ENCODE measurements at places on chromosomes 16 and 17. TPM values are rescaled to one million over a fixed set of nuclear protein-coding genes. Genes with fewer than 3 reads are reported as not detected.

GRCh38 chr17:6476076-6476809, 32.0 kb downstream of the PIMREG start:
- no peak for DNase-seq

DNA sequence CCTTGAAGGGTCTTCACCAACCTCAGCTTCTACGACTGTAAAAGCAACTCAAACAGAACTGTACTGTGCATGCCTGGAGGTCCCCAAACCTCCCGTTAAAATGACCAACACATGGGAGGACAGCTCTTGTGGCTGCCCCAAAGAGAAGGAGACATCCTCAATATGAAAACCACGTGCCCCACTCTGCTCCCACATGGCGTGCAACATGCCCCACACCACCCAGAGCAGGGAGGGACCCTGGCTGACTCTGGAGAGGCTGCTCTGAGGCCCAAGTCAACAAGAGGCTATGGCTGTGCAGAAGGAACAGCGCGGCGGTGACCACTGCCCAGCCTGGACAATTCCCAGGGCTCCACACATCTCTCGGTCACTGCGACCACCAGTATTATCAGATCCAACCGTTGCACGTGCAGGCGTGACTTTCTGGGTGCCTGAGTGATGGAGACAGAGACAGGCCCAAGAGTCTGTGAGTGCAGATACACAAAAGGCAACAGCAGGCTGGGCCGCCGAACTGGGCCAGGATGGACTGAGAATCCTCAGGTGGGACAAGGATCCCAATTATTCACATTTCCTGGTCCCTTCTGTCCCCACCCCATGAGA, 1.4 kb downstream of the PLD6 start:
- DNase-seq: no peak

DNA sequence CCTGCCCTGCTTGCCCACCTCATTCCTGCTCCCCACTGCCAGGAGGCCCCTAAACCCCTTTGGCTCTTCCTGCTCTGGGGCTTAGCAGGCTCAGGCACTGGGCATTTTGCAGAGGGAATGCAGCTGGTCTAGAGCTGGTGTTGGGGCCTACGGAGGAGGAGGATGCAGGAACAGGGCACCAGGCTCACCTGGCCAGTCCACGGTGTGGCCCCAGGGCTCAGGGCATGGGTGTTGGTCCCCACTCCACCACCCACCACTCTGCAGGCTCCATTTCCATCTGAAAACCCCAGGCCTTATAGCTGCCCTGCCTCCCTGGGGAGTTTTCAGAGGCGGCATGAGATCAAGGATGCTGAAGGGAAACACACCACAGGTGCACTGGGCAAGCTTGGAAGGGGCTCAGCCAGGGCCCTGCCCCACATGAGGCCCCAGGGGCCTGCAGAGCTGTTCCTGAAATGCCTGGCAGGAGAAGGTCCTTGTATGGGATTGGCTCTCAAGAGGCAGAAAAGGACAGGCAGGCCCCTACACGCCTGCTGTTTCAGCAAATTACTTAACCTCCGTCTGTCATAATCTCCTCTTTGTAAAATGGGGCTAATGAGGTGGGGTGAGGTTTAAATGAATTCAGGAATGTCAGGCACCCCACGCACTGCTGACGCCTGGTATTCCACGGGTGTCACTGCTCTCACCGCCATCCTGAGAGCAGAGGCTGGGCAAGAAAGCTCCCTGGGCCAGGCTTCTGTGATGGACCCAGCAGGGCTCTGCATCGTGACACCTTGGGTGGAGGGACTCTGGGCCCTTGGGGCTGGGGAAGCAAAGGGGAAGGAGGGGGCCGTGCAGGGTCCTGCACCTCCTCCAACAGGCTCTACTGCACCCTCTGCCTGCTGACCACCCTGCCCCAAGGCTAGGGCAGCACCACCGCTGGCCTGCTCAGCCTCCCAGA, 9.3 kb downstream of the SLC47A2 start:
- DNase-seq: no peak

GRCh38 chr16:80038566-80038965, 438.0 kb upstream of the MAF start:
- DNase-seq: no peak

DNA sequence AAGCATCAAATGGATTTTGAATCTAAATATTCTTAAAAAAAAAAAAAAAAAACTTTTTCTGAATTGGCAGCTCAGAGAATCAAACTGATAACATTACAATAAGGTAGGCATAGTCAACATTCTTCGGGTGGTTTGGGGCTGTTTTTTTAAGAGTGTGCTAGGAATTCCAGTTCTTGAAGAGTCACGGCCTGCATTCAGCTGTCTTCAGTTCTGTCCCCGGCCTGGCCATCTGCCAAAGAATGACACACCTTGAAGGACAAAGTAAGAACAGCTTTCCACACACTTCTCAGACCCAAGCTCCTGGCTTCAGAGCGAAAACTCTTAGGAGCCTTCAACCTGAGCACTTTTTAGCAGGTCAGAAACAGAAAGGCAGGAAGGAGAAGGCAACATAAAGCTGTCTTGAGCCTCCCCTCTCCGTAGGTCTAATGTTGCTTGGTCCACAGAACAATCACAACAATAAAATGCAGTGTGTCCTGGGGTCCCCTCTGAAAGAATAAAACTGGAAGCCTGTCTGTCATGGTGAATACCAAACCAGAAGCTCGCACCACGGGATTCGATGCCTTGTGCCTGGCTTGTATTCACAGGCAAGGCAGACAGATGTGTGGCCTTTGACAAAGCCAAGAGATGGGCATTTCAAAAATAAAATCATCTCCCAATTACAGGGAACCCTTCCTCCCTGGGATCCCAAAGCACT, 524.4 kb upstream of the ZFHX3 start:
- DNase-seq: no peak

- peak; percentile 70 for DNase-seq
Observed at GRCh38 chr16:9302072-9302471, 210.6 kb downstream of the HAPSTR1 start.

GRCh38 chr17:82072827-82073226, 7.2 kb upstream of the DUS1L start:
- no peak for DNase-seq

- DNase-seq: no peak
Observed at GRCh38 chr16:22789281-22789945, 24.5 kb upstream of the HS3ST2 start.

GRCh38 chr16:89396156-89396555, 94.2 kb downstream of the ANKRD11 start:
- no peak for DNase-seq

DNA sequence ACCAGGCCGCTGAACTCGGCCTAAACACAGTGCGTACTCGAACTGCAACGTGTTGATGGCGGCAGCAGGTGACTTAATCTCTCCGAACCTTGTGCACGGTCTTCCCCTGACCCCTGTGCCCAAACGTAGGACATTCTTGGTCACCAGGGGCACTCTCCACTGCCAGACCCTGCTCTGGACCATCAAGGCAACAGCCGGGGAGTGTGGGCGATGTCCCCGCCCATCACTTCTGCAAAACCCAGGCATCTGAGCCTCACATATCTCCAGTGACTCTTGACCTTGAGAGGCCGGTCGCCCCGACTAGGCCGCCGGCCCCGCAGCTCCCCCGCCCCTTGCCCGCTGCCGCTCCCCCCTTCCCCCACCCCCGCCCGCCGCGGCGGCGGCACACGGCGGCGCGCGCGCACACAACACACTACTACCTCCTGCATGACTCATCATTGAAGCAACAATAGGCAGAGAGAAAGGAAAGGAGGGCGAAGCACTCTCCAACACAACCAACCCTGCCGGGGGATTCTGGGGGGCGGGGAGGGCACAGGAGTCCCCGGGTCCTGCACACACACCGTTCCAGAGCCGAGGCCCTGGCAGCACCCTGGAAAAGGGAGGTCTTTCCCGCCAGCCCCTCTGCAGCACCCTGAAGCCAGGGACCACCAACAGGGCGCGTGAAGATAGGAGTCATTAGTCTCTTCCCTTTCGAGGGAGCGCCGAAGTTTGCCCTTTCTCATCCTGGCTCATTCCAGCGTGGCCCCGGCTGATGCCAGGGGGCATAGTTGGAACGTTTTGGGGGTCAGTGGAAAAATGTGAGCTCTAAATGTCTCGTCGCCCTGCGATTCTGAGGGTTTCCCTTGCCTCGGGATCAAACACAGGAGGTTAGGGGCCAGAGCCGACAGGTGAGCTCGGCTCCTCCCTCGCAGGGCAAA, 1.9 kb downstream of the MNT start:
- DNase-seq: peak; percentile 85

DNA sequence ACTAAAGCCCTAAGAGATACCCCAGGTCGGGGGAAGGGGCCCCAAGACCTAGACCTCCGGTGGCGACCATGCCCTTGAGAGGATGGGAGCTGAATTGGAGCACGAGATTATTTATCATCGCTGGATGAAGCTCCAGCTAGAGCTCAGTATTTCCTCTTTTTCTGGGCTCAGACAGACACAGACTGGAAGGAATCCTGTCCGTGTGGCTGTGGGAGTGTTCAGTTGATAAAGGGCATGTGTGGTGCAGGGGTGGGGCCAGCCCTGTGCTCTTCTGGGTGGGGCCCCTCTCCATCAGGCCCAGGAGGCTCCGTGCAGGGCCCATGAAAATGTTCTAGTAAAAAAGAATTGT, 6.3 kb upstream of the CBX4 start:
- DNase-seq: peak; percentile 47

- DNase-seq: no peak
Observed at GRCh38 chr17:28938552-28938951, 12.8 kb downstream of the PHF12 start.

DNA sequence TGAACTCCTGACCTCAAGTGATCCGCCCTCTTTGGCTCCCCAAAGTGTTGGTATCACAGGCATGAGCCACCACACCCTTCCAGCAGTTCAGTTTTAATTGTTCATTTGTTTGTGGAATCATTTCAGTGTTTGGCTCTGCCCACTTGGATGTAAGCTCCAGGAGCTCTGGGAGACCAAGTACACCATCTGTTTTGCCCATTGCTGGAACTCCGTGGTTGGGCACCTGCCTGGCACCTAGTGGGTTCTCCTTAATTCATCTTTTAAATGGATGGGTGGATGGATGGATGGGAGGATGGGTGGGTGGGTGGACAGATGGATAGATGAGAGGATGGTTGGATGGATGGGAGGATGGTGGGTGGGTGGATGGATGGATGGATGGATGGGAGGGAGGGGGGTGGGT, 953 bp upstream of the NECAB2 start:
- DNase-seq: no peak

DNA sequence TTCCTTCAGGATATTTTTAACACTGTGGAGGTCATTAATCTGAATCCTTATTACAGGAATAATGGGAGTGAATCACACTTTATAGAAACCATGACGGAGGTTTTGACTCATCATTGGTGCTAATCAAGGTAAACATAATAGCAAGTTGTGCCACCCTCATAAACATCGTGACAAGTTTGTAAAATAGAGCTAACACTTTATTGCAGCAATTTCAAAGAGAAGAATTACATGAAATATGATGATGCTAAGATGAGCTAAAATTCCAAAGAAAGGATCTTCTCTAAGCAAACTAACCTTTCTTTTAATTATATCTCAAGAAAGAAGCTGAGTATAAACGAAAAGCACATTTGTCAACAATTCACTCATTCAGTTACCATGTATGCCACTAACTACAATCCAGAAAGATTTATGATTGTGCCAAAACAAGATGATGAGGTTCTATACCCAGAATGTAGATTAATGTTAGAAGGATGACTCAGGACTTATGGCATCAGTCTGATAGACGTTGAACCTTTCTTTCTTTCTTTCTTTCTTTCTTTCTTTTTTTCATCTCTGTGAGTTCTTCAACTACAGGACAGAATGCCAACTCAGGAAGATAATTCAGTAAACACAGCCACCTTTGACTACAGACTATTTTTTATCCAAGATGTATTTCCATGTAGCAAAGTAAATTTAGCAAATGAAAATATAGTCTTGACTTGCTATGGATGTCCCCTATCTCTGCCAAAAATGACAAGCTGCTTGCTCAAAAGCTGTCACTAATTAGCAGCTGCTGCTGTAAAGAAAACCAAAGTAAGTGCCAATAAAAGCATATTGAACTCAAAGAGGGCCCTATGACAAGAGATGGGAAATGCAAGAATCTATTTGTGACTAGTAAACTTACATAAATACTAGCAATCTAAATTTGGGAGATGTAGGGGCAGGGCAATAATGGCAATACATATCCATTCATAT, 23.3 kb downstream of the STAT5B start:
- no peak for DNase-seq

- DNase-seq: peak; percentile 83
Observed at GRCh38 chr17:35242158-35242804, 591 bp upstream of the SLFN5 start.

DNA sequence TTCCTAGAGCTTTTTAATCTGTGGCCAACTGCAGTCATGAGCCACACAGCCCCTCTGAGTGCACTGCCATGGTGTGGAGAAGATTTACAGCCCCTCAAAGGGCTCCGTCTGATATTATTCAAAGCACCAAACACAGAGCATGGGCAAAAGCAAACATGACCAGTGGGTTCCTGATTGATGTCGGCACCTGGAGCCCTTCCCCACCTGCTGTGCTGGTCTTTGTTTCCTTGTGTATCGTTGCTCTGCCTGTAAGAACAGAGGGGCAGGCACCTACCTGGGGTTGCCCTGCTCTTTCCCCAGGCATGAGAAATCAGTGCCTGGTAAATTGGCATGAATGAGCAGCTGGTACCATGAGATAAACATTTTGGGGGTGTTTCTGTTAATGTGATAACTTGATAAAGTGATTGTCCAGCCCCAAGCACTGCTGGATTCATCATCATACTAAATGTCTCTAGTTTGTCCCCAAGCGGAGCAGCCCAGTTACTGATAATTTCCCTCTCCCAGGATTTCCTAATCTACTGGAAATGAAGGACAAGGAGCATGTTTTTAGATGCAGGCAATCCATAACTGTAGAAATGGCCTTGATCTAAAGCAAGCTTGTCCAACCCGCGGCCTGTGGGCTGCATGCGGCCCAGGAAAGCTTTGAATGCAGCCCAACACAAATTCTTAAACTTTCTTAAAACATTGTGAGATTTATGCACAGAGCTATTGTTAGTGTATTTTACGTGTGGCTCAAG, 5.0 kb upstream of the SPIRE2 start:
- DNase-seq: no peak

GRCh38 chr17:75394332-75394918, 11.1 kb downstream of the GRB2 start:
- DNase-seq: no peak

GRCh38 chr16:76265434-76266045, 11.7 kb upstream of the CNTNAP4 start:
- DNase-seq: no peak

The OTOA gene
- total RNA-seq: 0.14 TPM

The AXIN2 gene
- 63.3 TPM for total RNA-seq

The MFAP4 gene
- 127 TPM for total RNA-seq

The ALOX15B gene
- 1.1 TPM for total RNA-seq

The ARHGAP27 gene
- total RNA-seq: 199 TPM

The COG7 gene
- 32.6 TPM for total RNA-seq

The TUFM gene
- total RNA-seq: 248 TPM
